ENCODE measurements at places on chromosomes 7 and 10.

DNA sequence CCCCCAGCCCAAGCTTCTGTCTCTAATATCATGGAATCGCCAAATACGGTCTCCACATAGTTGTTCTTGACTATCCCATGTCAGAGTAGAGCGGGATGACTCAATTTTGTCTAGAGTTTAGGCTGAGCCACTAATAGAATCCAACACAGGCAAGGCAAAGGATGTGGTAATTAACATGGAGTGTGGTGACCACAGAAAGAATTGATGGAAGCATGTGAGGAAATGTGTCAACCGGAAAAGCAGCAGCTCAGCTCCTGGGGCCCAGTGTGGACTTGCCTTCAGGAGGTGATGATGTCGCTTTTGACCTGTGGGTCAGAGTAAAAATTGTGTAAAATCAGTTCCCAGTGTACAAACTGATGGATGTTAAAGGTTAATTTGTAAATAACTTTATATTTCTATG lies 139.3 kb upstream of the KLF6 start:
- no peak for DNase-seq

DNA sequence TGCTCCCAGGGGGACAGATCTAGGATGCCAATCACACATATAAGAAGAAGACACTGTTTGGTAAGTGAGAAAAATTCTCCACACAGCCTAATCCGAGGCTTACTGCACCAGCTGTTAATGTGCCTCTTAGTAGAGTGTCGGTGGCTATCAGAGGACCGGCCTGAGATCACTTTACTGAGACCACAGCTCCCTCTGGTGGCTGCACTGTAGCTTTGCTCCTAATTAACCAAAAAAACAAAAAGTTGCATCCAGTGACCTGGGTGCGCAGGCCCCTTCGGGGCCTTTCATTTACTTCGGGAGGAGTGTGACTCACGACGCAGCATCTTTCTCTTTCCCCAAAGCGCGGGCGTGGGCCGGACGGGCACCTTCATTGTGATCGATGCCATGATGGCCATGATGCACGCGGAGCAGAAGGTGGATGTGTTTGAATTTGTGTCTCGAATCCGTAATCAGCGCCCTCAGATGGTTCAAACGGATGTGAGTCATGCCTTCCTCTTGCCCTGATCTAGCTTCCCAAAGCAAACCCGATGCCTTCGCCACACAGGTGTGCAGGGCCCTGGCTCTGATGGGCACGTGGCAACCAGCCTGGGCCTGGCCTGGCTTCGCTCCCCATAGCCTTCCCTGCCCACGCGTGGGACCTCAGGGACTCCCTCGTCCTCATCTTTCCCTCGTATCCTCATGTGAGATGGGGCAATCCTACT lies 56.7 kb downstream of the MKI67 start:
- DNase-seq: peak; percentile 50

GRCh38 chr10:113157441-113157840 lies 207.4 kb downstream of the TCF7L2 start:
- no peak for DNase-seq

- no peak for DNase-seq
Observed at GRCh38 chr7:80379034-80379982, 132.6 kb downstream of the GNAT3 start.

DNA sequence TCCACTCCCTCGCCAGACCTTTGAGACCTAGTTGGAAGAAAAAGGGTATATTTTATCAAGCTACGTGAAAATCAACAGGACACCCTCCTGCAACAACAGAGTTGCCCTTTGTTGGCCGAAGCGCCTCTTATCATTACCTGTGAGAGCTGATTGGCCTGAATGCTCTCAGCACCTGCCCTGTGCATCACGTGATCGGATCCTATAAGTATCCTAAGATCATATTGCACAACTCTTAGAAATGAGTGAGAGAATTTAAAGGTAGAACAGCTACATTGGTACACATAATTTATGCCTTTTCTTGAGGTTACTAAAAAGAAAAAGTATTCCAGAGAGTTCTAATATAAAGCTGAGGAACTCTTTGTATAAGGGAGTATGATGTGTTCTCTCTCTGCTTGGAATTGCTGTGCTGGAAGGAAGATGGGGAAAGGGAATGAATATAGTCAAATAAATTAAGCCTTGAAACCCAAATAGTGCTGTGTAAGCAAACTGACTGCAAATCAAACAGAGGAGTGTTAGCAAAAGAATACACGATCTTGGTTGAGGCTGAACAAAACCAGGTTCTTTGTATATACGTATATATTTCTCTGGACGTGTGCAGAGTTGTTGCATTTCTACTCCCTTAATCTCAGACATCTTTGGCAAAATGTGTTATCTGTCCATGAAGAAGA lies 69.3 kb downstream of the LRRC4 start:
- DNase-seq: no peak

DNA sequence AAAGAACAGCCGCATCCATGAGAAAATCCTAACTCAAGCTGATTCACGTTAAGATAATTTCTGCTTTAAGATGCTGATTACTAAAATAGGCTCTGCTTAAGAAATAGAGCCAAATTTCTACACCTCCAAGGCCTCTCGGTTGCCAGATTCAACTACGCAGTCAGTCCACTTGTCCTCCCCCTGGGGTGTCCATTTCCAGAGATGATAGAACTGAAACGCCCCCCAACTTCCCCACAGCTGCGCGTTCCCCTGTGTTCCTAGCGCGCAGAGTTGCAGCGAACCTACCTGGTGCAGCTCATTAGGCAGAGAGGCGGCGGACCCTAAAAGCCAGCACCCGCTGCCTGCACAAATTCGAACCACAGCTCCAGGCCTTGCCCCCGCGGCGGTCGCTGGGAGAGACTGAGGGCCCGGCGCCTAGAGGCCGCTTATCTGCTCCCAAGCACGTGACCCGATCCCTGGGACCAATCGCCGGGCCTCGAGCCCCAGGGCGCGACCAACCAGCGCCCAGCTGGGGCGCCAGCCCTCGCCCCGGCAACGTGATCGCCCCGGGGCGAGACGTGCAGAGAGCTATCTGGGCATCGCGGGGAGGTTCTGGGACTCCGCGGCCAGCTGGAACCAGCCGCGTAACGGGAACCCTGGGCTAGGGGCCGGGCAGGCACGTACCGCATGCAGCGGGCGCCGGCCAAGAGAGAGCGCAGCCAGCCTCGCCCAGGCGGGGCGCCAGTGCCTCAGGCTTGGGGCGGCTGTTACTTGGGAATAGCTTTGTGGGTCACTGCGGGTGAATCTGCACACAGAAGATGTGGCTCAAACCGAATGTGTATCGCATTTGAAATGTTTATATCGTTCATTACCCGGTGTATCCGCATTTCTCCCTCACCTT lies at the start of gene PPP1R3C:
Gene PPP1R3C (minus strand): TSS at position 401 of the 880 bp plus-strand sequence. CDS start 102 bp downstream, at position 299.
- no peak for DNase-seq

GRCh38 chr10:59672150-59672875 lies 37.3 kb downstream of the SLC16A9 start:
- no peak for DNase-seq

GRCh38 chr7:78828317-78828716 lies 625.1 kb downstream of the MAGI2 start:
- no peak for DNase-seq

DNA sequence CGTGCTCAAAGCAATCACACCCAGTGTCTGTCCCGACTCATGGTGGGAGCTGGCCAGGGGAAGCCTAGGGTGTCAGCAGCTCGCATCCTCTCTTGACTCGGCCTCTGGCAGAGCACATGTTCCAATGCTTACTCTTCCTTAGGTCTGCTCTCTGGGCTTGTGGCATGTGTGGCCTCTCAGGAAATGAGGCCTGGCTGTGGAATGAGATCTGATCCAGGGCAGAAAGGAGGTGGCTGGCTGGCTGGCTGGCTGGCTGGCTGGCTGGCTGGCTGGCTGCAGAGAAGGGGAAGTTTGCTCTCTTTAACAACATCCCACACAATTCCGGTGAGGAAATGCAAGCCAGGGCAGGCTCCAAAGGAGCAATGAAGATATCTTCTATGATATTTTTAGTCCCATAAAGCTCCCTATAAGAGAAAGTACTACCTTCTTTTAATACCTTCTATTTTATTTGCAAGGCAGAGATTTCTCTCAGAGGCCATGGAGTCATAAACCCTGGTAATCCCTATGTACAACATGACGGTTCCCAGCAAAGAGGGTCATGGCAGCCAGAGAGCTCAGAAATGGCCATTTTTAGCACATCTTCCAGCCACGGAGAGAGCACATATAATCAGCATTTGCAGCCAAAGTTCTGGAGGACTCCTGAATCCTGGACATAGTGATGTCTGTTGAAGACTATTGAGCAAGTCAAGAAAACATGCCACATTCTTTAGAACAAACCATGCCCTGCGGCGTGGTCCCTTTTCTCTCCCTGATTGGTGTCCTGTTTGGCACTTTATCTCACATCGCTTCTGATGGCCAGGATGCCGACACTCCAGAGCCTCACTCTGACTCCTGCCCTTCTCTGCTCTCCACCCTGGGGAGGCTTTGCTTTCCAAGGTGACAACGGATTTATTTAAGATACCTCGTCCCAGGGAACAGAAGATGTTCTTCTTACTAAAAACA lies 153.7 kb downstream of the FANK1 start:
- no peak for DNase-seq
